ENCODE measurements at places on chromosomes 11 and 22. TPM values are rescaled to one million over a fixed set of nuclear protein-coding genes. Genes with fewer than 3 reads are reported as not detected.

DNA sequence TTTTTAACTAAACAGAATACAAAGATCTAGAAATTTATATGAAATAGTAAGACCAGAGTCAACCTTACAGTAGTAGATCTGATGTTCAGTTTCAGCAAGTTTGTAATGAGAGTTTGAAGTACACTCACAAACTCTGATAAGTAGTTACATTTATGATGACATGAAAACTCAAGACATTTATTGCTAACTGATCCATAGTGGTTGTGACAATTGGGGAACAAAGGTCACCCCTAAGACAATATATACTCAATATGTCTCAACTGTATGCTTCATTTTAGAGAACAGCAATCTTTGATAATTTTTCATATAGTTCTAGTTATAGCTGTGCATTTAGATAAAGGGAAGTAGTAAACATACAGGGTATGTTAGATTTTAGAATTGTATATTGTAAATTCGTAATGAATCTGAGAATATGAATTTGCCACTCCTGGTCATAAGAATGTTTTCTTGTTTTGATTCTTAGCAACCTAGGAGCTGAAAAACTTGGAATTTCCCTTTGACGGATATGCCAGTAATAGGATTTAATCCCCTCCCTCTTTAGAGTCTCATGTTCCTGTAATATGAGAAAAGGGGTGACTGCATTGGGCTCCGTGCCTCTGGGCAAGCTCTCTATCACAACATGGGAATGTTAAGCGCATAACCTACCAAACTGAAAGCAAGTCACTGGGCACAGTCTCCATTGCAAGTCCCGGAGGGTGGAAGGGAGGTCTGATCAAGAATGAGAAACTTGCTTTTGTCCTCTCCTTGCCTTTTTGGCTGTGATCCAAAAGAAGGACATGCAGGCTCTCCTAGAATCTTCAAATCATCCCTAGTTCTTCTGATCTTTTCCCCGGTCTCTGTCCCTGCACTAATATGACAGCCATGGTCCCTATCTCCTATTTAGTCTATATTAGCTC is 11.4 kb downstream of the OR10D3 start:
- H3K27me3 ChIP-seq = peaks cover 10% of the 10 kb centered on the region
- H3K36me3 ChIP-seq = no peaks in the 10 kb centered on the region
- no peak overlapping the region for H3K27ac ChIP-seq

DNA sequence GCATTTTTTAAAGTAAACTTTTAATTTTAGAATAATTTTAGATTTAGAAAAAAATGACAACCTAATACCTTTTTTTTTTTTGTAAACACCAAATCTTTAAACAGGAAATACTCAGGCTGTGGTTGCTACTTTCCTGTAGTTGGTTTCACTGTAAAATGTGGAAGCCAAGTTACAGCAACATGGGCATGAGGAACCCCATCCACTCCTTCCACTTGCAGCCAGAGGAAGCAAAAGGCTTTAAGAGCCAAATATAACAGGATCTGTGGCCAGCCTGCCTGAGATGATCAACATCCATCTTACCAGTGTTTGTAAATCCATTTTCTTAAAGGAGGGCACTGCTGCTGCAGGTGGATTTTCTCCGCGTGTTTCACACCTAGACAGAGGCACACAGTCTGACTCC is 66.2 kb downstream of the TNRC6B start:
- H3K36me3 ChIP-seq = peaks cover 38% of the 10 kb centered on the region
- no peaks in the 10 kb centered on the region for H3K27me3 ChIP-seq
- peaks cover 80% of the 10 kb centered on the region for H3K4me1 ChIP-seq
- H3K4me3 ChIP-seq = peak overlapping the region; percentile 40
- DNase-seq = peak; percentile 45

DNA sequence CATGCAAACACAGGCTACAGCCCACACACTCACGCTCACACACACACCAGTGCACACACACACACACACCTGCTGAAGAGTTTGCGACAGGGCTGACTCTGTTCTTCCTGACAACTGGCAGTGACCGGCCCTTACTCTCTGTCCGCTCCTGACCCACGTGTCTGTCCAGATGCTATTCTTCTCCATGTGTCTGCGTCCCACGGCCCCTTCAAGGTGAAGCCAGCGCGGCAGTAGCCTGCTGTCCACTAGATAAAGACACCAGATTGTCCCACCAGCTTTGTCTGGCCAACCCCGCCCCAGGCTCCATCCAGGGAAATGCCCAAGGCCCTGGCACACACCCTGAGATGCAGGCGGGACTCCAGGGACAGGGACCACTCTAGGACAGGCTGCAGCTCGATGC is 713.9 kb downstream of the BRD1 start:
- no peak overlapping the region for H3K4me3 ChIP-seq
- H3K4me1 ChIP-seq = no peaks in the 10 kb centered on the region
- no peak overlapping the region for H3K27ac ChIP-seq
- no peaks in the 10 kb centered on the region for H3K36me3 ChIP-seq

DNA sequence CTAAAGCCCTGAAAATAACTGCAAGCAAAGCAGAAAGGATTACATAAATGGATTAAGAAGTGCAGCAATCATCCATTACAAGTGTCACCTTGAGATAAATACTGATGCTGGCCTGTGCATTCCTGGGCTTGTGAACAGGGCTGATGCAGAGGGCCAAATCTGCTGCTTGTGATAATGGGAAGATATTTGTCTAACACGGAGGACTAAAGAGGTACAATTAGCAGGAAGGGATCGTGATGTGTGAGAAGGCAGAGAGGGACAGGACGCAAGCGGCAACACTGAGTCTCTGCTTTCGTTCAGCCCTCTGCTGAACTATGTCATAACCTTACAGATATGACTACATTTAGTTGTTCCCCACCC is 107.7 kb upstream of the DDI1 start:
- no peaks in the 10 kb centered on the region for H3K36me3 ChIP-seq
- H3K27me3 ChIP-seq = no peaks in the 10 kb centered on the region
- no peak for DNase-seq
- H3K27ac ChIP-seq = no peak overlapping the region

DNA sequence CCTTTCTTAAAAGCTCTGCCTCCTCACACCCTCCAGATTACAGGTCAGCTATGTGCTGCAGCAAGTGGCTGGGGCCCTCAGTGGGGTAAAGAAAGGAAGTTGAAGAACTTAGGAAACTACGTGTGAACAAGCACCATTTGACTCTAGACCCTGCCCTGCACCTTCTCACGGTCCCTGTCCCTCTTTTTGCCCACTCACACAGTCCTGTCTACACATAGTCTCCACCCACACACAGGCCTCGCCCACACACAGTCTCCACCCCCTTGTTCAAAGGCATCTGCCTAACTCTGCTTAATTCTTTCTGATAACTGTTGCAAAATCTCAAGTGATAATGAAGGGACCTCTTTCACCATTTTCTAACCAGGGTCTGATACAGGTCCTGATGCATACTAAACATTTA is 59.0 kb downstream of the TMPRSS5 start:
- no peak overlapping the region for H3K4me3 ChIP-seq
- H3K27me3 ChIP-seq = peaks cover 3% of the 10 kb centered on the region
- H3K27ac ChIP-seq = no peak overlapping the region
- DNase-seq = no peak
- no peaks in the 10 kb centered on the region for H3K4me1 ChIP-seq

GRCh38 chr11:68962527-68963250 is 18.1 kb downstream of the MRGPRD start:
- H3K4me3 ChIP-seq = no peak overlapping the region
- H3K27ac ChIP-seq = peak overlapping the region; percentile 91
- peaks cover 25% of the 10 kb centered on the region for H3K4me1 ChIP-seq
- DNase-seq = peak; percentile 29

GRCh38 chr11:117782101-117782500 is 14.9 kb downstream of the DSCAML1 start:
- no peak overlapping the region for H3K4me3 ChIP-seq
- no peaks in the 10 kb centered on the region for H3K4me1 ChIP-seq
- no peak overlapping the region for H3K27ac ChIP-seq
- H3K36me3 ChIP-seq = no peaks in the 10 kb centered on the region
- peaks cover 18% of the 10 kb centered on the region for H3K27me3 ChIP-seq
- DNase-seq = no peak

- peaks cover 21% of the 10 kb centered on the region for H3K36me3 ChIP-seq
- peak overlapping the region; percentile 95 for H3K27ac ChIP-seq
- H3K4me3 ChIP-seq = peak overlapping the region; percentile 86
- no peak for DNase-seq
These were observed 1.0 kb downstream of the NUP98 start for GRCh38 chr11:3796346-3796745.

DNA sequence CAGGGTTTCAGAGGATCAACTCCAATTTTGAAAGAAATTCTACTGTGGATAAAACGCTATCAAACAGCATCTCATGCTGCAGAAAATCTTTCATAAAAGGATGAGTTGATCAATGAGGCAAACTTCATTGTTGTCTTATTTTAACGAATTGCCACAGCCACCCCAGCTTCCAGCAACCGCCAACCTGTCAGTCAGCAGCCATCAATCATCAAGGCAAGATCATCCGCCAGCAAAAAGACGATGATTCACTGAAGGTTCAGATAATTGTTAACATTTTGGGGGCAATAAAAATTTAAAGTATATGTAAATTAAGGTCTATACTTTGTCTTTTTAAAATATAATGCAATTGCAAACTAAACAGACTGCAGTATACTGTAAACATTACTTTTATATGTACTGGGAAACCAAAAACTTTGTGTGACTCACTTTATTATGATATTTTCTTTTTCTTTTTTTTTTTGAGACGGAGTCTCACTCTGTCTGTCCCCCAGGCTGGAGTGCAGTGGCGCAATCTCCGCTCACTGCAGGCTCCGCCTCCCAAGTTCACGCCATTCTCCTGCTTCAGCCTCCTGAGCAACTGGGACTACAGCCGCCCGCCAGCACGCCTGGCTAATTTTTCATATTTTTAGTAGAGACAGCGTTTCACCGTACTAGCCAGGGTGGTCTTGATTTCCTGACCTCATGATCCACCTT is 155.3 kb upstream of the SYN3 start:
- no peaks in the 10 kb centered on the region for H3K27me3 ChIP-seq
- no peak overlapping the region for H3K4me3 ChIP-seq
- H3K27ac ChIP-seq = no peak overlapping the region

GRCh38 chr11:119704849-119705248 is 24.2 kb downstream of the NECTIN1 start:
- DNase-seq = no peak
- peaks cover 18% of the 10 kb centered on the region for H3K27me3 ChIP-seq
- H3K4me1 ChIP-seq = no peaks in the 10 kb centered on the region
- no peak overlapping the region for H3K27ac ChIP-seq
- no peaks in the 10 kb centered on the region for H3K36me3 ChIP-seq

DNA sequence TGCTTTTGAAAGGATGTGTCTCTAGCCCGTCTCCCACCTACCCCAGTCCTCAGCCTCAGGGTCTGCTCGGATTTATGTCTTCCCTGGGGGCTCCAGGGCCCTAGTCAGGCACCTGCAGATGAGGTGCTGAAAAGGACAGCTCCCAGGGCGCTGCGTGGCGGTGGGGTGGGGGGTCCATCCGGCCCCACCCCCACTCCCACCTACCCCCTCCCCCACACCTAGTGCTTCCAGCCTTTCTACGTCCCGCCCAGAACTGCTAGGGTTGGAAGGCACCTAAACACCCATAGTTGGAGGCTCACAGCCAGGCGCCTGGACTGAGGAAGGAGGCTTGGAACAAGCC is 1.4 kb upstream of the ROBO3 start:
- no peak overlapping the region for H3K4me3 ChIP-seq
- H3K36me3 ChIP-seq = no peaks in the 10 kb centered on the region
- DNase-seq = no peak
- H3K27ac ChIP-seq = no peak overlapping the region

DNA sequence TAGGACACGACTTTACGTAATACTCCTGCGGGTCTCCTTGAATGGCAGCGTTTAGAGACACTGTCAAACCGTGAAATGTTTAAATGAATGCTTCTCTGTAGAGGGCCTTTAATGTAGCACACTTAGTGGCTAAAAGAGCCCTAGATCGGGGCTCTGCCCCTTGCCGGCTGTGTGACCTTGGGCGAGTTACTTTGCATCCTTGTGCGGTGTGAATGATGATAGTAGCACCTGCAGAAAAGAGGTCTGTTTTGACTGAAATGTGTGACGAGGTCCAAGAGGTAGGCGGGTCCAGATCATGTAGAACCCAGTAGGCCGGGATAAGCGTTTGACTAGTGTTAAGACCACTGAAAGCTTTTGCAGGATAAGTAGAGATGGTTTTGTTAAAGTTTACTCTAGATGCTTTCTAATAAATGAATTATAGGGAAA is 866 bp downstream of the MED17 start:
- peak overlapping the region; percentile 96 for H3K27ac ChIP-seq
- H3K36me3 ChIP-seq = peaks cover 38% of the 10 kb centered on the region
- DNase-seq = no peak
- no peaks in the 10 kb centered on the region for H3K27me3 ChIP-seq

- H3K36me3 ChIP-seq = peaks cover 4% of the 10 kb centered on the region
- H3K27me3 ChIP-seq = no peaks in the 10 kb centered on the region
These were observed 67.0 kb downstream of the WNT11 start for GRCh38 chr11:76139314-76139713.

FADS1 gene
- total RNA-seq = 27.1 TPM

AGBL2 gene
- 4.9 TPM for total RNA-seq

FAM111A gene
- 258 TPM for total RNA-seq

OR2AG1 gene
- not detected for total RNA-seq

SLC5A12 gene
- total RNA-seq = not detected

PKP3 gene
- not detected for total RNA-seq

THY1 gene
- total RNA-seq = 0.15 TPM
